ENCODE measurements at places on chromosomes 6 and 20. TPM values are rescaled to one million over a fixed set of nuclear protein-coding genes. Genes with fewer than 3 reads are reported as not detected.

DNA sequence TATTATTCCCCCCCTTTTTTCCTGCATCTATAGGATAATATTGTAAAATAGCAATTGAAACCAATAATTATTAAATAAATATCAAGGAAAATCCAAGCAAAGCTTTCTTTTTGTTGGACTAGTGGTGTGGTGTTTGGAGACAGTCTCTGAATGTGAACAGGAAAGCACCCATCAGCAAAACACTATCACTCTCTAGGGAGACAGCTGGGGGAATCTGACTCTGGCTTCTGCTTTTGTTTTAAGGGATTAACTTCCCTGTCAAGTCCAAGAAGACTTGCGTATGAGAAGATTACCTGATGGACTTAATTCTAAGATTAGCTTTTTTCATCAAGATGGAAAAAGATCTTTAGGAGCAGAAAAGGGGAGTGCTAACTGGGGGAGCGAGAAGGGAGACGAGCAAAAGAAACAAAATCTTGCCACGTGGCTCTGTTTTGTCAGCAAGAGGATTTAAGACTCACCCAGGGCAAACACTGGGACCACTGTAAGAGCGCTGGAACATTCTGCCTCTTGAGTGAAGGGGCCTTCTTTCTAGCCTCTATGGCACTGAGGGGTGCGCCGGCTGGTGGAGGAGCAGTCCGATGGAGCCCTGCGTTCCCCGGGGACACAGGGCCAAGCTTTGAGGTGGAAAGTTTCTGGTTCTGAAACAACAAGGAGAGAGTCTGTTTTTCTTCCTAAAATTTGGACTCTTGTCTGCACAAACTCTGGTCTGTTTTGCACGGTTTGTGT lies 570 bp downstream of the TULP4 start:
- no peak for DNase-seq

- DNase-seq, result no peak
These were observed 126.9 kb upstream of the UST start for GRCh38 chr6:148619891-148620290.

SLCO4A1 gene
- total RNA-seq, result 51.9 TPM

DNA sequence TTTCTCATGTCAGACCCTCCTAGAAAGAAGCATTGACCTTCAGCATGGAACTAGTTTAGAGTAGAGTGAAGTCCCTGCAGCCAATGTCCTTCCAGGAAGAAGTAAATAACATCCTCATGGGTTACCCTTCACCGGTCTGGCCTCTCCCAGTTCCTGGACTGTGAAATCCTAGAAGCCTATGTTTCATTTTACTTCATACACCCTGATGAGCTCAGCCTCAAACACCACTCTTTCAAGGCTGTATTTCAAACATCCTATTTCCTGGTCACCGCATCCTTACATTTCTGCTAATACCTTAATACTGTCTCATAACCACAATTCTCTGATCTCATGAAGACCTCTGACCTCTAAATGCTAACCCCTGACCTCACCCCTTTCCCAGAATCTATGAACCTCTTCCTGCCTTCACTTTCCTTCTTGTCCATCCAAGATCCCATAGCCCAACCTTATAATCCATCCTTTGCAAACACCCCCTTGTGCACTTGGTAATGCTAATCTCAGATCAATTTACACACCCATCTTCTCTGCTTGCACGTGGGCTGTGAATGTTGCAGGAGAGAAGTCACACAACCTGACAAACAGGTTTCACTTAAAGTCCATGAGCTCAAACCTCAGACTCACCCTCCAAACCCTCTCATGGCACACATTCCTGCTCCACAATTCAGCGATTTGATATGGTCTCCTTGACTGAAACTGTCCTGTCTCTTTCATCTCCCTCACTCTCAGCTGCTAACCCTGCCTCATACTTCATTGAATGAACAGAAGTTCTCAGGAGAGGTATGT lies 30.2 kb downstream of the SLC2A10 start:
- DNase-seq, result no peak

GRCh38 chr6:148671952-148672351 lies 74.9 kb upstream of the UST start:
- DNase-seq, result no peak

DNA sequence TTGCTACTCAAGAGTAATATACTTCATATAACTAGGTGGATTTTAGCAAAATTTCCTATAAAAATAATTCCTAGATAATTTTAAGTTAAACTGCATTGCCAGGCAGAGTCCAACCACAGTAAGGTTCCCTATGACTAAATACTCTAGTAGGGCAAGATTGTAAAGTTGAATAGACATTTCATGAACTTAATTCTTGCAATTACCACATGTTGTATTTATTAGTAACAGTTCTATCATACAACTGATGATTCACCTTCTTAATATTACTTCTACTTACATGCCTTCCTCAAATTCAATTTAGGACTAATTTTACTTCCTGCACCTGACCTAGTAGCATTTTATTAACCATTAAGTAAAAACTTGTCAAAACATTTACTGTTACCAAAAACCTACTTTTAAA lies 266.7 kb upstream of the THEMIS start:
- no peak for DNase-seq

DNA sequence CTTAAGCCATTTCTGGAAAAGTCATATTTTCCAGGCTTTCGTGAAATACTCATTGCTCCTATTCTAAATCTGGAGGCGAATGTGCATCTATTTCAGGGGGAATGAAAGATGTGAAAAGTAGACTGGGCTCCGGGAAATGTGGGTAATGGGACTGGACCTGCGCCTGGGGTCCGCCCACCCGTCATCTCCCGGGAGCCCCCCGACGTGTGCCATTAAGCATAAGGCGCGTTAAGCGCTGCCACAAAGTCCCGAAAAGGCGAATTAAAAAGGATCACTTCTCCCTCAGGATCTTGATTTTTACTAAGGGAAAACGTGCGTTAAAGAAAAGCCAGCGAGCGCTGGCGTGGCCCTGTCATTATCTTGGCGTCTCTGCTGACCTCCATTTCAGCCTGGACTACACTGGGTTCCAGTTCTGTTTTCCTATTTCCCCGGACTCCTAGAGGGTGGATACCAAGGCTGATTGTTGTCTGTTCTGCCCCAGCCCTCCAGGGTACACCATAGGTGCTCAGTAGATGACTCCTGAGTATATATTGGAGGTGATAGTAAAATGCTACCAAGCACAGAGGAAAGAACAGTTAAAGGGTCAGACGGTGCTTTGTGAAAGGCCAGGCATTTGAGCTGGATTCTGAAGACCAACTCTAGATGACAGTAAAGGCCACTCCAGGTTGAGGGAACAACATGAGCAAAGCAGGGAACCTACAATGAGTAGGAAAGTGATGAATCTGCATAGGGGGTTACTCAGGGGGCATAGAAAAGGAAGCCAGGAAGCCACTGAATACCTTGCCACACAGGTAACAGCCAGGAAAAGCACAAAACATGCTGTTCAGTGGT lies 89.2 kb upstream of the ARID1B start:
- no peak for DNase-seq

DNA sequence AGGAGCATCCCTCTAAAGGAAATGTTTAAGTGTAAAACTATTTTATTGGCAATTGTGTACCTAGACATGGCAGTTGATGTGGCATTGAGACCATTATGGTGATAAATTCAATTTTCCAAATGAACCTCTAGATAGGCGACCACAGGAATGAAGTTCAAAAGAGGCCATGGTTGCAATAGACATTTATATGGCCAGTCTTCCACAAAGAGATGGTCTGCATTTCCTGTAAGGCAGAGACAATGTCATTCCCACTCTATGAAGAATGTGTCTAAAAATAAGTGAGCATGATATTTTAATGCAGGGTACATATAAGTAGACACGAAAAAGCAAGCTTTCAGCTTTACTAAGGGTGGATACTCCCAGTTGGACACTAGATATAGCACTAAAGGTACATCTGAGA lies 40.9 kb downstream of the THEMIS start:
- DNase-seq, result no peak

DNA sequence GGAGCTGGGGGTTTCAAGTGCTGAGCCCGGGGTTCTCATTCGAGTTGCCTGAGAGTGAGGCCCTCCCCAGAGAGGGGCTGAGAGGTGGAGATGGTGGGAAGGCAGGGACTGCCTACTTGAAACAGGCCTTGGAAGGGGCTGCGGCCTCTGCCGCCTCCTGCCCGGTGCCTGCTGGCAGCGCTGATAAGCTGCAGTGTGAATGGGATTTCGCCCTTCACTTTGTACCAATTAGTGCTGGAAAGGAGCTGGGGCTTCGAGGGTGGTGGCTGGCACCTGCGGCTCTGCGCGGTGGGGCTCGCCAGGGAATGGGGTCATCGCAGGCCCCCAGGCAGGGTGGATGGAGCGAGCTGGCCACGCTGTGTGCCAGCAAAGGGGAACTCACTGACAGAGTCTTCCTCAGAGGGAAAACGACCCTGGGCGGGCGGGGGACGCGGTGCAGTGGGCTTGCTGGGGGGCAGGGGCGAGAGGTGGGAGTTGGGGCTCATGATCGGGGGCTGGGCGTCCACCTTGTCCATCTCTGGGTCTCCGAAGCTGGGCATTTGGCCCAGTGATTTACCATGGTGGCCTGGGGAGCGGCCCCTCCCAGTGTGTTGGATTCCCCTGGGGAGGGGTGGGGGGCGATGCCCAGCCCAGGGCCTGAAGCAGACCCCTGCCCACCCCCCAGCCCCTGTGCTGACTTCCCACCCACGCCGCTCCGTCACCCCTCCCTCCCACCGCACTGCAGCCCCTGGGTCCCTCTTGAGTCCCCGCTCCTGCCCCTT lies 22.9 kb downstream of the COL20A1 start:
- no peak for DNase-seq

CGA gene
- not detected for total RNA-seq

- DNase-seq, result no peak
These were observed 26.2 kb upstream of the HDAC2 start for GRCh38 chr6:113997116-113997515.

DNA sequence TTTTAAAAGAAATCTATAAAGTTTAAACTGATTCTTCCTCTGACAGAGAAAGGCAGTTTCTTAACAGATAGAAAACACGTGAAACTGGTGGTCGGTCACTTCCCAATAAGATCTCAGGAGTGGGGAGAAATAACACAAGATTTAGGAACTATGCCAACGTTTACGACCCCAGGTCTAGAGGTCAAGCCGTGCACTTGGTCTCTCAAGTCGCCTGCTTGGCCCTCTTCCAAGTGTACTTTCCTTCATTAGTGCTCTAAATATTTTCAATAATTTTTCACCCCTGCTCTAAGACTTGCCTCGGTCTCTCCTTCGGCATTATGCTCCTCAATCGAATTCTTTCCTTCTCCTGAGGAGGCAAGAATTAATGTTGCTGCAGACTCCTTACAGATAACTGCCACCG lies 61.7 kb downstream of the TRIM27 start:
- no peak for DNase-seq

DNA sequence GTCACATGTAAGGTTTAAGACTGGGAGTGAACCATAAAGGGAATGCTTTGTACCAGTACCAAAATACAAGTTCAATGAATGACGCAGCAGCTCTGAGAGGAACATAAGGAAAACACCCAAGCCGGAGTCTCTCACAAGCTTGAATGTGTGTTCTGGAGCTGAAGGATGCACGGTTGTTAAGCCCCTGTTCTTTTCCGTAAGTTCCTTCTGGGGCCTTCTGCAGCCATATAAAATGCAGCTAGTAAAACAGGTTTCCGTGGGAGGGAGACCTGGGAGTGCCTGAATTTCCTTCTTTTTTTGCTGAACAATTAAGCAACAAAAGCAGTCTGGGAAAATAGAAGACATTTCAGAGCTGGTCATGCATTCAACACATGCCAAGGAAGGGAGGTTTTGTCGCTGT lies 73.2 kb upstream of the JAG1 start:
- DNase-seq, result no peak

DNA sequence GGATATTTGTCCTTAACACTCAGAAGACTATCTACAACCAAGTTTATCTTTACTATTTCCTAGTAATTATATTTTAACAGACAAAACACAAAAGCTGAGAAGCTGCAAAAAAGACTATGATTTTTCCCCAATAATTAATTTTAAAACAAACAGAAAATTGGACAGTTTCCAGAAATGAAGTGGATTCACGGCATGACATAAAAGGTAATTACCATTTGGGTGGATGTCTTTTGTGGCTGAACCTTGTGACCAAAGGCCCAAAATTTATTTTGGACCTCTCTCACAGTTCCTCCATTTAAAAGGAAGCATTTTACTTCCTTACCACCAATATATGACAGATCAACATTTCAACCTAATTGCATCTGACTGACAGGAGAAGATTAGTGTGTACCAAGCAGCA lies 90.2 kb downstream of the GMDS start:
- DNase-seq, result no peak

- DNase-seq, result no peak
These were observed 260.7 kb downstream of the ALDH8A1 start for GRCh38 chr6:134689177-134689576.

GRCh38 chr6:137241481-137242038 lies 22.4 kb upstream of the IFNGR1 start:
- no peak for DNase-seq

CRIP3 gene
- total RNA-seq, result 12.7 TPM

DNA sequence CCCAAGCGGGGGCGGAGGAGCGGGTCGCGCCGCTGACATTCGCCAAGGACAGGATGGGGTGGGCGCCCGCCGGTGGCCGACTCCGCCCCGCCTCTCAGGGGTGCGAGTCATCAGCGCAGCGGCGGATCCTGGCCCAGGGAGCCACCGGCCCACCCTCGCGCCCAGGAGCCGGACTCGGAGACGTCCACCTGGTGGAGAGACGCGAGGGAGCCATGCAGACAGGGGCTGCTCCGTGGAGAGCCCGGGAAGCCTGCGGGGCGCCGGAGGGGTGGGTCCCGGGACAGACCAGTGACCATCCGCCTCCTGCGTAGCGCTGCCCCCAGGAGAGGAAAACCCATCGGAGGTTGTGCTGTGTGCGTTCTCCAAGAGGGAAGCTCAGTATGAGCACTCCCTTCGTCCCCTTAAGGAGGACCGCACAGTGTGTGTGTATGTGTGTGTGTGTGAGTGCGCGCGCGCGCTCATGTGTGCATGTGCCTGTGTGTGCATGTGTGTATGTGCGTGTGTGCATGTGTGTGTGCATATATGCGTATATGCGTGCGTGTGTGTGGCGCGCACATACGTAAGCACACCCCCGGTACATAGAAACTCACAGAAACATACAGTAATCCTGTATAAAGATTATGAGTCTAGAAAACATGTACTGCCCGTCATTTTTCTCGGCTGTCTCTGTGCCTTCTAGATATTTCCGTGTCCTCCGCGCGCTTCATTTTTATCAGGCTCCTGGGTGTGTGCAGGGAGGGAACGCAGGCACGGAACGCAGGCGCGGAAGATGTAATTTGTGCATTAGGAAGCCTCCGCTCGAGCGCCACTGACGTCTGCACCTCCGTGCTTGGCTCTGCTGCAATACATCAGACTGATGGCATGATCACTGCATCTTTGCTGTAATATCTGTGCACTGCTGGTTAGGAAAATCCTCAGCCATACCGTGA lies 158.9 kb downstream of the TBXT start:
- no peak for DNase-seq

DNA sequence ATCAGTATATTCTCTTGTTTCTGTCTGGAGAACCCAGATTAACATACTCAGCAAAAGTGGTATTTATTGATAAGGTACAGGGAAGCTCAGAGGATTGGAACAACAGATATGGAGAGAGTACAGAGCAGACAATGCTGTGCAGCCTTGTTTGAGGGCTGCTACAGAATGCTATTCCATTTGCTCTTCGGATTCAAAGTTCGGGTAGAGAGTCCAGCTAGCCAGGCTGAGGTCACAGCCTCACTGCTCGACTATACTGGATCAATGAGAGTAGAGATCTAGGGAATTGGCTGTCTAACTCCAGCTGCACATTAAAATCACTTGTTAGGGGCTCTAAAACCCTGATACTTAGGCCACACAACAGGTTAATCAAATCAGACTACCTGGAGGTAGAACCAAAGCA lies 200.1 kb upstream of the BTBD3 start:
- DNase-seq, result no peak

- DNase-seq, result no peak
These were observed 12.4 kb downstream of the MTHFD1L start for GRCh38 chr6:150877928-150878327.

GRCh38 chr6:13469693-13470092 lies 17.7 kb downstream of the GFOD1 start:
- DNase-seq, result no peak
